ENCODE measurements at places on chromosomes 16 and 17.

- no peak for DNase-seq
Observed at GRCh38 chr17:72560303-72561247, 439.8 kb downstream of the SOX9 start.

DNA sequence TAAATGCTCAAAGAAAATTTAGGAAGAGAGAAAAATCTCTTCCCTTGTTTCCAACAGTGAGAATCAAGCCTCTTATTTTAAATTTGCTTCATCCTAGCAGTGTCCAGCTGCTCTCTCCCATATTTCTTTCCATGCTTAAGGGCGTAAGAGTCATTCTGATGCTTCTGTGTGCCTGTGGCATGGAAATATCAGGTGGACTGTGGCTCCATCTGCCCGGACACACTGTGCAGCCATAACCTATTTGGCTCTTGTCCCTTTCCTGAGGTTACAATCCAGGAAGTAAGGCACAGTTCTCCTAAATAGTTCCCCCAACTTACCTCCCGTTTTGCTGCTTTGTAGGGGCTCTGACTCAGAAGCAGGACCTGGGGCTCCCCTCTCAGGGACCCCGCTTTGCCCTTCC is 6.3 kb upstream of the KRT222 start:
- no peak for DNase-seq

DNA sequence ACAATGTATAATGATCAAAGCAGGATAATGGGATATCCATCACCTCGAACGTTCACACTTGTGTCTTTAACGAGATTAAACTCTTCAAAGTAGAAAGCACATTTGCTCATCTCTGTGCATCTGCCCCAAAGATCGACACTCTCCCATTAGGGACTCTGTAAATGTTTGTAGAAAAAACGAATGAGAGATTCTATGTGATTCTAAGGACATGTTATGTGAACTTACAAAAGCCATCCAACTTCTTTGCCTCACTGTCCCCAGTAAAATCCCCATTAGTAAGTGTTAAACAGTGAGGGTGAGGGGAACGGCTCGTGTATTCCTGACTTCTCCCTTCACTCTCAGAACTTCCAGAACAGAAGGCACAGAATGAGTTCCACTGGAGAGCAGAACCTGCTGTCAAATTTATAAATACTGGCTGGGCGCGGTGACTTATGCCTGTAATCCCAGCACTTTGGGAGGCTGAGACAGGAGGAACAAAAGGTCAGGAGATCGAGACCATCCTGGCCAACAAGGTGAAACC is 134.1 kb downstream of the WSCD1 start:
- peak; percentile 27 for DNase-seq

- DNase-seq = no peak
Observed at GRCh38 chr16:10822702-10823101, 4.1 kb upstream of the TVP23A start.

- DNase-seq = no peak
Observed at GRCh38 chr17:53168413-53168812, 654.3 kb upstream of the KIF2B start.

DNA sequence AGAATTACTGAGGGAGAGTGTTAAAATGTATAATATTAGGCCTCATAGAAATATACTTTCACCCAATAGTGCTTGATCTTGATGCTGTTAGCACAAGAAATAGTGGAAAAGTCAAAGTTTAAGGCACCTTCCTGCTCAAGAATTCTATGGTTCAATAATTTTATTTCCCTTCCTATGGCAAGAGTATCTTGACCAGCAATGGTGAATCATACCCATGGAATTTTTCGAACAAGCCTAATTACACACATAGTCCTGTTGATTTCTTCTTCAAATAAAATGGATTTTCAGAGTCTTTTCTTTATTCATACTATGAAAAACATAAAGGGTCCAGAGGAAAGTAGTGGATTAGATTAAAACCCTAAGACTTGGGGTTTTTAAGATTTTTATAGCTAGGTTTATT is 810.6 kb downstream of the CDH11 start:
- DNase-seq = no peak

GRCh38 chr17:50638966-50639713 is 4.5 kb downstream of the ABCC3 start:
- DNase-seq = no peak

GRCh38 chr17:17868641-17869522 is 32.1 kb upstream of the SREBF1 start:
- no peak for DNase-seq

- no peak for DNase-seq
Observed at GRCh38 chr17:80861892-80862291, 129.7 kb upstream of the CHMP6 start.

DNA sequence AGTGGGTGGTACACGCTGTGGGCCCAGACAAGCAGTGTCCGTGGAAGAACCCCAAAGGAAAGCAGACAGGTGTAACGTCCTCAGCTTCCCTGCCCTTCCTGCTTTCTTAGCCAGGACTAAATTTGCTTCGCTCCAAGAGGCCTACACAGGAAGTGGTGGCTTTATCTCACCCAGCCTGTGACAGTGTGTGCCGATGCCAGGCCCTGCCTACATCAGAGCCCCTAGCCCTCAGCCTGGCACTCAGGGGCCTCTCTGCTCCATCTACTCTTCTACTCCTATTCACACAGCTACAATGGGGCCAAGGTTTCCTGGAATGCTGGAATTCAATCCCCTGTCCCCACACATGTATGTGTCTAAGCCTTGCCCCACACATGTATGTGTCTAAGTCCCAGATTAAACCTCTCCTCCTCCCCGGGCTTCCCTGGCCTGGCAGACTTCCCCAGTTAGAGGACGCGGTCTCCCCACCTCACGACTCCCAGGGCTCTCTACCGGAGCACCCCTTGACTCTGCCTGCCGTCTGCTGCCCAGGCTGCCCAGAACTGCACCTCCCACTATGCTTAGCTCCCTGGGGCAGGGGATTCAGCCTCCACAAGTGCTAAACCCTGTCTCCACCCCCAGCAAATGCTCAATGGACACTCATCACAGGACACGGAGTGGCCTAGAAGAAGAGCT is 8.2 kb downstream of the PGAP3 start:
- no peak for DNase-seq

DNA sequence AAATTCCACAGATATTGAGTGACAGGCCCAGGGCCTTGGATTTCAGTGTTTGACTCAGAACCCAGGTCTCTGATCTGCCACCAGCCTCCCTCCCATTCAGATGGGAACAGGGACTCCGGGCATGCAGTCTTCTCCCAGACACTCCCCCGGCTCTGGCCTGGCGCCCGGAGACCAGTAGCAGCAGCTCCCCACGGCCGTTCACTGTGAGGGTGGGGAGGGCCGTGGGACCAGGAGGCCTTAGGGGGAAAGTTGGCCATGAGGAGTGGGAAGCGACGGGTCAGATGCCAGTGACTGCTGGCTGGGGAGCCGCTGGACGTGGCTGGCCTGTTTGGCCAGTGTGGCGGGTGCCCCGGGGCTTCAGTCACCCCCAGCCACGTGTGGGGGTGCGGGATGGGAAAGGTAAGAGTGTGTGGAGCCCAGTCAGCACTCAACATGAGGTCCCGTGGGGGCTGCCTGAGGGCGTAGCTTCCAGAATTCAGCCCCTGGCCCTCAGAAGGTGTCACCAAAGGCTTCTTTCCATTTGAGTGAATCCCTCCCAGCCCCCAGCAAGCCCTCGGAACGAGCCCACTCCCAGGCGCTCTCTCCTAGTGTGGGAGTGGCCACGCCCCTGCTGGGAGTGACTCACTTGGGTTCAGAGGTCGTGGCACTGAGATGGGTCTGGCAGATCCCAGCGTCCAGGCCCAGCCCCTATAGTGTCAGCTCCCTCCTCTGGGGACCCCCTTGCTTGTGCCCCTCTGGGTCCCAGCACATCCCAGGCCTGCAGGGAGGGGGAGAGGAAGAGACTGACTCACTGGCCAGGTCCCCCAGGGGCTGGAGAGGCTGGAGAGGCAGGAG is 309.4 kb downstream of the SEC14L1 start:
- DNase-seq = no peak

DNA sequence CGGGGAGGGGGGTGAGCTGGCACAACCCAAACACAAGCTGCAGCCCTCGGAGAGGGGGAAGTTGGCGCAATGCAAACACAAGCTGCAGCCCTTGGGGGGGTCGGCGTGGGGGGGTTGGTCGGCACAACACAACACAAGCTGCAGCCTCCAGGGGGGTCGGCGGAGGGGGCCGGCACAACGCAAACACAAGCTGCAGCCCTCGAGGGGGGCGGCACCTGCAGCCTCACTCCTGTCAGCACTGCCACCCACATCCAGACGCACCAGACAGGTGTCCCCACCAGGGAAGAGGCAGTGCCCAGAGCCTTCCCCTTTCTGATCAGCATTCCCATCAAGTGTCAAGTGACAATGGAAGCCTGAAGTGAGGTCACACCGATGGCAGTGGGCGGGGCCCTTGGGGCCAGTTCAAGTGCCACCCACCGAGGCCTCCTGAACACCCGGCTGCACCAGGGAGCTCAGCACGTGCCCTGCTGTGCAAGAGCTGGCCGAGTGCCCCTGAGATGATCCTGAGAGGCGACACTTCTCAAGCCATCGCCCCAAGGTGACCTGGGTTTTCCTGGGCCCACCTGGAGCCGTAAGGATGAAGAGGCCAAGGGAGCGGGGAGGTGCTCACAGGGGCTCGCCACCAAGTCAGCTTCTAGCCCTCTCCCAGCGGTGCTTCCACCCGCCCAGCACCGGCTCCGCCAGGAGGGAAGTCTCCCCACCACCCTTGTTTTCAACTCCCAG is 59.3 kb downstream of the KLHDC4 start:
- no peak for DNase-seq

- DNase-seq = no peak
Observed at GRCh38 chr16:69663846-69664245, 62.5 kb downstream of the NQO1 start.

GRCh38 chr16:26768385-26769010 is 298.2 kb upstream of the C16orf82 start:
- no peak for DNase-seq

- DNase-seq = no peak
Observed at GRCh38 chr17:72600934-72601333, 480.1 kb downstream of the SOX9 start.

DNA sequence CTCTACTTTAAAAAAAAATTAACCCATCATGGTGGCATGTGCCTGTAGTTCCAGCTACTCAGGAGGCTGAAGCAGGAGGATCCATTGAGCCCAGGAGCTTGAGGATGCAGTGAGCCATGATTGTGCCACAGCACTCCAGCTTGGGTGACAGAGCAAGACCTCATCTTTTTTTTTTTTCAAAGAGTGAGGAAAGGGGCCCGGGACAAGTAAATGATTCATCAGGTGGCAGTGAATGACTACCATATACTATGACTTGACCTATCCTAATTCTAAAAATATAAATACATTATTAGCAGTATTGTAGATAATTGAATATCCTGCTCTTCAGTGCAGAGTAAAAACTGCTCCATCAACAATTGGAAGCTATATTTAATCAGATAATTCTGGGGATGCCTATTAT is 55.3 kb downstream of the CLUH start:
- no peak for DNase-seq

- no peak for DNase-seq
Observed at GRCh38 chr16:75111514-75111940, 5.1 kb downstream of the LDHD start.

- no peak for DNase-seq
Observed at GRCh38 chr17:44502598-44503146, 534 bp downstream of the GPATCH8 start.

- no peak for DNase-seq
Observed at GRCh38 chr17:73286863-73287296, 24.9 kb downstream of the CDC42EP4 start.

GRCh38 chr17:50352693-50353599 is 7.0 kb downstream of the XYLT2 start:
- DNase-seq = no peak

DNA sequence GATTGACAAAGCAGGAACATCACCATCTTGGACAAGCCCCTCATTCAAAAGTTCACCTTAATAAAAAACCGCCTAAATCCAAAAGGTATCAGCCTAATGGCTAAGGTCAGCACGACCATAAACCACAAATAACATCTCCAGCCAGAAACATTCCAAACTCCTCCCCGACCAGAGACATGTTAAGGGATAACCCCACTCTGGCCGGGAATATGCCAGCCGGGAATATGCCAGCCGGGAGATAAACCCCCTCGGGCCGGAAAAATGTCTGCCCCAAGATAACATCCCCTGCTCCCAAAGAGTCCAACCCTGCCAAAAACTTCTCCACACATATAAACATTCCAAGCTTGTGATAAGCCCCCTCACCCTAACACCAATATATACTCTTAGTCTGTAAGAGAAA is 1.4 kb downstream of the DHX33 start:
- no peak for DNase-seq

DNA sequence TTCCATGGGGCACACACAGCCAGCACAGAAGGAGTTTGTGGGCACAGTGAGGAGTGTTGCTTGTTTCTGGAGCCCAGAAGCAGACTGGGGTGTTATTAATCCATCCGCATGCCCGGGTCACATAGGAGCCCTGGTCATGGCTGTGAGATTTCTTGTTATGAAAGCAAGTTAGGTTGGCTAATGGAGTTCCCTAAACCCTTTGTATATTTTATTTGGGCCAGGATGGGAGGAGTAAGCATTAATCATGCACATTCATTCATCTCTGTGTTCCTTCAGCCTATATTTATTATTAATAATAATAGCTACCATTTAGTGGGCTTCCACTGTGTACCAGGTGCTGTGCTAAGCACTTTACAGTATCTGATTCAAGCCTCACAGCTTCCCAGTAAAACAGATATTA is 200.6 kb upstream of the CDH5 start:
- DNase-seq = no peak

DNA sequence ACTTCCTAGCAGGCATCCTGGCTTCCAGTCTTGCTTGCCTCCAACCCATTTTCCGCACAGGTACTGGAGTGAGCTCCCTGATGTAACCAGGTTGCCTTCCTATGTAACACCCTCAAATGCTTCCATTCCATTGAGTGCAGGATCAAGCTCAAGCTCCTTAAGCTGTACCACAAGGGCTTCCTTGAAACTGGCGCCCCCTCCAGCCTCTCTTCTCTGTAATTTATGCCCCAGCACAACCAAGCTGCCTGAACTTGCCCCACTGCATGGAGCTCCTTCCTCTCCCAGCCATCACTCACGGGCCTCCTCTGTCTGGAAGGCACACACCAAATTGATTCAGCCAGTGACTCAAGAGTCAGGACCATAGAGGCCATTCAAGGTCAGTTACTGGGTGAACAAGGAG is 234.8 kb upstream of the RPL38 start:
- no peak for DNase-seq

- DNase-seq = no peak
Observed at GRCh38 chr17:42342242-42343008, 45.8 kb downstream of the STAT3 start.

DNA sequence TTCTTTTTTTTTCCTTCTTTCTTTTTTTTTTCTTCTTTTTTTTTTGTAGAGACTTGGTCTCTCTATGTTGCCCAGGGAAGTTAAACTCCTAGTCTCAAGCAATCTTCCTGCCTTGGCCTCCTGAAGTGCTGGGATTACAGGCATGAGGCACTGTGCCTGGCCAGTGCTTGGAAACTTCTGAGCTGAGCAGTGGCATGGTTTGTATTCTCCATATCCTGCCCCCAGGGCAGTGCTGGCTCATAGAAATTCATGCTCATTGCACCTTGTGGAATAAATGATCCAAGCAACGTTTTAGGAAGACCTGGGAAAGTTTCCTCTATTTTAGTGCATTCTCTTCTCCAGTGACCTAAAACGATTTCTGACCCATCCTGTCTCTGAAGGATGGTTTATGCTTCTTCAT is 16.7 kb upstream of the SYT17 start:
- DNase-seq = no peak
